ENCODE measurements at places on chromosomes 1 and 21.

GRCh38 chr1:67941746-67942145 lies 108.5 kb upstream of the GNG12 start:
- no peak for DNase-seq

DNA sequence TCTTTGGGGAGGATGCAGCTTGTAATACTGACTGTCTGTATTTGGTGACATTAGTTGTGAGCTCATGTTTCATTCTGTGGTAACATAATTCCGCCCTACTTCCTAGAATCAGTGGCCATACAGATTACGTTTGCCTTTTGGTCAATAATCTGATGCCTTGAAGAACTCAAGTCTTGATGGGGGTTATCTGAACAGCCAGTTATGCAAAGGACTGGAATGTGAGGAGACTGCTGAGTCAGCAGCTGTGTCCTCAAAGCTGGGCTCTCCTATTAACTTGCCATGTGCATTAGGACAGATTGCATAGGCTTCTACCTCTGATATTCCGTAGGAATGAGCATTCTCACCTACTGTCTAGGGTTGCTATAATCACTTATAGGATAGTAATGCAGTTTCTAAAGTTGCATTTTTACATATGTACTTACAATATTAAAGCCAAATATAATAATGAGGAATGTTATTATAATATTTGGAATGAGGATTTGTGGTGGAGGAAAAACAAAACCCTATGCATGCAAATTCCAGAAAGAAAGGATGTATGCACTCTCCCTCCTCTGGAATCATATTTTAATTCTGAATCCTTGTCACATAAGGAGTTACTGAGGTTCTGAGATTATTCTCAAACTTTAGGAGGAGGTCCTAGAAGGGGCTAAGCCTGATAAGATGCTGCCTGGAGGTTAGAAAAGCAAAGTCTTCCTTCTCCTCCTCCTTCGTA lies 116.0 kb downstream of the NOS1AP start:
- DNase-seq, result no peak

GRCh38 chr1:169585181-169585580 lies 1.1 kb downstream of the F5 start:
- DNase-seq, result no peak

DNA sequence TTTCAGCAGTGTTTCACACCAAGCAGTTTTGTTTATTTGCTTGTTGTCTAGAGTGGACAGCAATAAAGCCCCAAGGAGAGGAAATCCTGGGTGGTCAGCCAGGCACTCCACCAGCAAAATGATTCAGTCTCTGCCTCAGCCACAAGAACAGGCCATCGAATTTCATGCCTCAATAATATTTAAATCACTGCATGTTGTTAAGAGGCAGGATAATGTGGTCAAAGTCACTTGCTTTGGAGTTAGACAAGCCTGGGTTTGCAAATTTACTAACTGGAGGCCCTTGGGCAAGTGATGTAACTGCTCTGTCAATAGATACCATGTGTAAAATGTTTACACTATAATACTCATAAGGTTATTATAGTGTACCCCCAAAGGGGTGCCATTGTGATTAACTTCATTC lies 349.6 kb downstream of the LMO4 start:
- no peak for DNase-seq

GRCh38 chr1:40857737-40858136 lies 4.4 kb downstream of the CITED4 start:
- DNase-seq, result peak; percentile 61

DNA sequence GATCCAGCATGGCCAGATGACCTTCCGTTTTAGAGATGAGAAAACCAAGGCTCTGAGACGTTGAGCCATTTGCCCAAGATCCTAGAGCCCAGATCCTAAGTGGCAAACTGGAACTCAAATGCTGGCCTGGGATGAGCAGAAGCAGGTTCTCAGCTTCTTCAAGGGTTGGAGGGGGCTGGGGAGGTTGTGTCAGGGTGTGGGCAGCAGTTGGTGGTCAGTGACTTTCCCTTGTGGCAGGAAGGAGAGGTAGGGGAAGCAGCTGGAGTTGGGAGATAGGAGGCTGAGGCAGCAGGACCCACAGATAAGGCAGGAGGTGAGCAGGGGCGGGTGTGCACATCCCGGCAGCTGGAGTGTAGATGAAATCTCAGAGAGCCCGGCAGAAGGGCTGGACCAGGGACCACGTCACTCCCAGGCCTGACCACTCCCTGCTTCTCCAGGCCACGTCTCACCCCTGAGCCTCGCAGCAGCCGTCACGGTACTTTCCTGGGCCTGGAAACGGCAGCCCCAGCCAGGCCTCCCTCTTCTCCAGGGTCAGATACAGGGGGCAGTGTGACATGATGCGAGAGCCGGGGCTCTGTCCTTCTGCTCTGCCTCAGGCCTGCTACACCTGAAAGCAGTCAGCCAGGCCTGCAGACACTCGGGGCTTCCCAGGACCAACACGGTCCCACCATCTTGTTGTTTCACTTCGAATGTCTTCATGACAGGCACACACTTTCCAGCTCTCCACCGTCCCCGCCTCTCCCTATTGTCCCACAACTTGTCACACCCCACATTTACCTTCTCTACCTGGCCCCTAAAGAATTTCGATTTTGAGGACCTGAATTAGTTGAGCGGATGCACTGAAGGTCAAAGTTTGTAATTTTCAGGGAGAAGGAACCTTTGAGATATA lies 11.5 kb upstream of the LAPTM5 start:
- DNase-seq, result no peak

- no peak for DNase-seq
Measured at GRCh38 chr1:211347077-211347844, 20.6 kb downstream of the TRAF5 start.
